ENCODE measurements at places on chromosomes 12 and 14.

GRCh38 chr12:107749083-107749482 lies 11.9 kb downstream of the PRDM4 start:
- DNase-seq: no peak

- no peak for DNase-seq
These were observed 179.3 kb upstream of the FLRT2 start for GRCh38 chr14:85350667-85351066.

DNA sequence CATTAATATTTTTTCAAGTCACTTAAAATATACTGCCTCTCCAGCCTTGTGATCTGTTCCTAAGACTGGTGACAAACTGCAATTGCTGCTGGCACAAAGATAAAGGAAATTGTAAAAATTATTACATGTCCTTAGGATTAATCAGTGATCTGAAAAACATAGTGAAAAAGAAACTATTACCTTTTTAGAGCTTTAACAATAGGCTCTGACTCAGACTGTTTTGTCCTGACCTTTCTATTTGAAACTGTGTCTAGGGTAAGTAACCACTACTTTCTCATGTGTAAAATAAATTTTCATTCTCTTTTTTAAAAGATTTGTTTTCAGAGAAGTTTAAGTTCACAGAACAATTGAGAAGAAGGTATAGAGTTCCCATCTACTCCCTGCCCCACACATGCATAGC lies 80.4 kb upstream of the CLEC14A start:
- DNase-seq: no peak

GRCh38 chr12:89791286-89791685 lies 82.6 kb upstream of the ATP2B1 start:
- no peak for DNase-seq

- DNase-seq: no peak
These were observed 514.1 kb downstream of the MED13L start for GRCh38 chr12:115763376-115763775.

GRCh38 chr14:70018713-70019211 lies 139.5 kb downstream of the SMOC1 start:
- DNase-seq: no peak

DNA sequence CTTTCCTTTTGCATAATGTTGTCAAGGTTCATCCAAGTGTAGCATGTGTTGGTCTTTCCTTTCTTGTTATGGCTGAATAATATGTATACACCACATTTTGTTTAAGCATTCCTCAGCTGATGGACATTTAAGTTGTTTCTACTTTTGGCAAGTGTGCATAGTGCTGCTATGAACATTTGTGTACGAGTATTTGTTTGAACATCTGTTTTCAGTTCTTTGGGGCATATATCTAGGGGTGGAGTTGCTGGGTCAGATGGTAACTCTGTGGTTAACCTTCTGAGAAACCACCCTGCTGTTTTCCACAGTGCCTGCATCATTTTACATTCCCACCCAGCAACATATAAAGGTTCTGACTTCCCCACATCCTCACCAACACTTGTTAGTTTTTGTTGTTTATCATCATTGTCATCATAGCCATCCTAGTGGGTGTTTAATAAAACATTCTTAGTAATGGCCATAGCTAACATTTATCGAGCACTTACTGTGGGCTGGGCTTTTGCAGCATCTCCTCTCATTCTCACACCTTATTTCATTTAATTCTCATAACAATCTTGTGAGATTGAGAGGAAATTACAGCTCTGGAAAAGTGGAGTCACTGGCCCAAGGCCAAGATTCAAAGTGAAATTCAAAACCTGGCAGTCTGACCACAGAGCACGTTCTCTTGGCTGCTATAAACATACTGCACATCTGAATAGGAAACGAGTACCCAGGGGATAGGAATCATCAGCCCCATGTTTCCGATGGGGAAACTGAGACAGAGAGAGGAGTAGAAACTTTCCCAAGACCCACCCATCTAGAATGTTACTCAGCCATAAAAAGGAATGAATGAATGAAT lies 193.6 kb downstream of the KSR2 start:
- no peak for DNase-seq

- no peak for DNase-seq
These were observed 18.2 kb upstream of the STRAP start for GRCh38 chr12:15863984-15864383.

DNA sequence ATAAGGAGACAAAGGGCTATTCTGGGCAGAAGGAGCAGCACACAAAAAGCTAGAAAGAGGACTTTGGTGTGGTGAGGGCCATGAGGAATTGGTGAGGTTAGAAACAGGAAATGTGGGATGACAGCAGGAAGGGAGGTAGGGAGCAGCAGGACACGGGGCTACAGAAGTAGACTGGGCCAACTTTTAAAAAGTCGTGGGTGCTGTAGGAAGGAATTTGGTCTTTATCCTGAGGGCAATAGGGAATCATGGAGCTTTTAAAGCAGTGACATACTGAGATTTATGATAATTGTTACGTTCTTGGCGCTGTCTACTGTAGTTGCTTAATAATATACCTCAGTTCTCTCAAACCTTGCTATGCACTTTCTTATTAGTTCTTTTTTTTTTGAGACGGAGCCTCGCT lies 8.2 kb upstream of the CHURC1 start:
- no peak for DNase-seq

DNA sequence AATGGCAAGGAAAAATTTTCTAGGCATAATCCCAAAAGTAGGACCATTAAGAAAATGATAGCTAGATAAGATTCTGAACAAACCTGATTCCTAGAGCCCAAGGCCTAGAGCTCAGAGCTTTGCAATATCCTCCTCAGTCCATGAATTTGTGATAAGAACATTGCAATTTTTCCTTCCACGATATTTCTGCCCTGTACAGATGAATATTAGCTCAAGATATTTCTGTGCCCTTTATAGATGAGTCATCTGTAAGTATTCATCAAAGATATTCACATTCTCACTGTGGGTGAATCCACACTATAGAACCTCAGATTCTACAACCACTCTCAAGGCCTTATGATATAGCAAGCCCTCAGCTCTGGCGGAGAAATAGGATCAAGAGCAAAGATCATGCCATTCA lies 37.5 kb downstream of the EAPP start:
- DNase-seq: no peak

DNA sequence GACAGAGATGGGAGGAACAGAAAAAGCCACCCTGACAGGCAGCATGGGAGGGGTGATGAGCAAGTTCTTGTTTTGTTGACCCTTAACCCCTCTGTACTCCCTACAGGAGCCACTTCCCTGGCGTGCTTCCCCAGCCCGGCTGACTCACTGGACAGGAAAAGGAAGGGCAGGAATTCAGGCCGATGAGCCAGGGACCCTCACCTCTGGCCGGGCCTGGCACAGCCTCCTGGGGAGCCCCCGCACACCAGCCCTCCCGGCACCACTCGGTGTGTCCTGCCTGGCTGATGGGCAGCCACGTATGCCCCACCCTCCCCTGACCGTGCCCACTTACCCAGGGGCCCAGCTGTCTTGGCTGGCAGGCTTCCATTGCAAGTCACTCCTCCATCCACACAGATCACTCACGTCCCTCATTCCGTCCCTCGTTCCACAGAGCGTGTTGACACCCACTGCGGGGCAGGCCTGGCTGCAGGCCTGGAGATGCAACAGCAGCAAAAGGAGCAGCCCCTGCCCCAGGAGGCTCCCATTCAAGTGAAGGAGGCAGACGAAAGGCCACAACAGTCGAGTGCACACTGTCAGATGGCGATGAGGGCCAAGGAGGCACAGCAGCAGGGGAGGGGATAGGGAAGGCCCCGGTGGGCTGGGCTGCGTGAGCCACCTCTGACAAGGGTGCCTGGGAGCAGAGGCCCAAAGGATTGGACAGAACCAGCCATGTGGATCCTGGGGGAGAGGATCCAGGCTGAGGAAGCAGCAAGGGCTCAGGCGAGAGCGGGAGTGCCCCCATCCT lies 19.7 kb upstream of the CD9 start:
- DNase-seq: no peak

DNA sequence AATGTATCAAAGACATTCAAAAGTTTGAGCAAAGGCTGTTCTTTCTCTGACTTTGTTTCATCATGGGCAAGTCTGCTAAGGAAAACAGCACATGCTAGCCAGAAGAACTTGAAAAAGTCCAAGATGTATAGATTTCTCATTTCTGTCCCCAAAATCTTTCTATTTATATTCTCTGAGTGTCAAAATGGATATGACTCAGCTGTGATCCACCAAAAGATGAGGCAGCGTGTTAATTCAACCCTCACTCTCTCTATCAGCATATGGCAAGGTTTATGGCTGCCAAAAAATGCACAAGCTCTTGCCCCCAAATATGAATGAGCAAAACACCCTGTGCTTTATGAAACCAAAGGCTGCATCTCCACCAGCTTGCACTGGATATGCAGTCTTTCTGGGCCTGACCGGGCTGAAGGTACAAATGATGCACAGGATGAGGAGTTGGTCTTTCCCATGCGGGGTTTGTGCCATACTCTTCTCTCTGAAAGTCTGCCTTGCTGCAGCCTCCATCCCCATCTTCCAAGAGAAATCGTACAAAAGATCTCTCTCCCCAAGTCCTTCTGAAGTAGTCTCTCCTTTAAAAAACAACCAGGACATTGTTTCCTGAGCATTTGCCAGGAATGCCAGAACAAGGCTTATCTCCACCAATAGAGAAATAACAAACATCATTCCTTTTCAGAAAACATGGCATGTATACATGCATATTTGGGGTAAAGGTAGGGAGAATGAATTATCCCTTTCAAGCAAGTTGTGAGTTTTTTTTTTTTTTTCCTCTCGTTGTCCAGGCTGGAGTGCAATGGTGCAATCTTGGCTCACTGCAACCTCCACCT lies 203.4 kb downstream of the TMX1 start:
- DNase-seq: no peak

GRCh38 chr12:114976959-114977358 lies 293.0 kb upstream of the TBX3 start:
- no peak for DNase-seq

GRCh38 chr12:102300824-102301461 lies 103.3 kb upstream of the PMCH start:
- DNase-seq: peak; percentile 3

DNA sequence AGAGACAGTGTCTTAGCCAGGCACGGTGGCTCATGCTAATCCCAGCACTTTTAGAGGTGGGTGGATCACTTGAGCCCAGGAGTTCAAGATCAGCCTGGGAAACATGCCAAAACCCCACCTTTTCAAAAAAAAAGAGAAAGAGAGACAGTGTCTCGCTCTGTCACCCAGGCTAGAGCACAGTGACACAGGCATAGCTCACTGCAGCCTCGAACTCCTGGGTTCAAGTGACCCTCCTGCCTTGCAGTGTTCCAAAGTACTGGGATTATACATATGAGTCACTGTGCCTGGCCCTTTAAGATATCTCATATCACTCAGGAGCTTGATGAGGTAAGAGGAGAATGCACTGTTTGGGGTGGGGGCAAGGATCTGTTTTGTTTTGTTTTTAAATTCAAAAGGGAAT lies 48.1 kb upstream of the LTBP2 start:
- no peak for DNase-seq

DNA sequence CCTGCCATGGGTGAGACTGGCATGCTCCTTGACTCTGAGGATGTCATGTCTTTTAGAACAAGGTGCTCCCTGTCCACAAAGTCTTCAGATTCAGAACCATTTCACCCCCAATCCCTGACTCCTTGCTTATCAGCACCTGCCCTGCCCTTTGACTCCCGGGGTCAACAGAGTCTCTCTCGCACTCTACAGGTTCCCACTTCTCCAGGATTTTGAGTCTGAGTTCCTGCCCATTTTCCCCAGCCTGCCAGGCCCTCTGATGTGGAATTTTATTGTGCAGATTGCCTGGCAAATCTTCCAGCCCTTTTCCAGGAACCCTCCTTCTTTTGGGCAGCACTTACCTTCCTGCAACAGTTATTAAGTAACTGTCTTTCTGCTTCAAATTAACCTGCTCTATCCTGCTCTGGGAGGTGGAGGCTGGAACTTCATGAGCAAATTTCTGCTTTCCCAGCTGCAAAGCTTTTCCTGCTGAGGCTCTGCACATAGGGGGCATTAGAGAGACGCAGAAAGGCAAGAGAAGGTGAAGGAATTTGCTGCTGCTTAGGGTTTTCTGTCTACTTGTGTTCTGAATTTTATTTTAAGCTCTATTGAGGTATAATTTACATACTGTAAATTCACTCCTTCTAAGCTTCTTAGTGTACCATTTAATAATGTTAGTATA lies 259.1 kb downstream of the PCNX1 start:
- no peak for DNase-seq

Measured in stimulated activated CD8-positive, alpha-beta memory T cell treated with anti-CD3 and anti-CD28 coated beads, Interleukin-15, amount 100 ng/mL, for 48 hours (primary cell).